Testis (tissue), 5 donors: ENCODE measurements at places on chromosomes 12 and 14. TPM values are rescaled to one million over a fixed set of nuclear protein-coding genes. Genes with fewer than 3 reads are reported as not detected.

SLC4A8 gene
- polyA plus RNA-seq, result 52.7 TPM

HOXC13 gene
- polyA plus RNA-seq, result 0.25 TPM

CAPZA3 gene
- polyA plus RNA-seq, result 210 TPM

ANO6 gene
- 33.1 TPM for polyA plus RNA-seq

SYCP3 gene
- 127 TPM for polyA plus RNA-seq

ACSS3 gene
- polyA plus RNA-seq, result 7.5 TPM

CISTR gene
- polyA plus RNA-seq, result not detected

DENR gene
- polyA plus RNA-seq, result 24.9 TPM

PRH2 gene
- 6.5 TPM for polyA plus RNA-seq

DPY19L2 gene
- polyA plus RNA-seq, result 146 TPM

LIN7A gene
- polyA plus RNA-seq, result 48.6 TPM

NRXN3 gene
- polyA plus RNA-seq, result 3.9 TPM
